HT-29 (cell line): ENCODE measurements at places on chromosomes 6 and 20. TPM values are rescaled to one million over a fixed set of nuclear protein-coding genes. Genes with fewer than 3 reads are reported as not detected.

Gene ROMO1
- total RNA-seq = 653 and 669 TPM in 2 replicates

DNA sequence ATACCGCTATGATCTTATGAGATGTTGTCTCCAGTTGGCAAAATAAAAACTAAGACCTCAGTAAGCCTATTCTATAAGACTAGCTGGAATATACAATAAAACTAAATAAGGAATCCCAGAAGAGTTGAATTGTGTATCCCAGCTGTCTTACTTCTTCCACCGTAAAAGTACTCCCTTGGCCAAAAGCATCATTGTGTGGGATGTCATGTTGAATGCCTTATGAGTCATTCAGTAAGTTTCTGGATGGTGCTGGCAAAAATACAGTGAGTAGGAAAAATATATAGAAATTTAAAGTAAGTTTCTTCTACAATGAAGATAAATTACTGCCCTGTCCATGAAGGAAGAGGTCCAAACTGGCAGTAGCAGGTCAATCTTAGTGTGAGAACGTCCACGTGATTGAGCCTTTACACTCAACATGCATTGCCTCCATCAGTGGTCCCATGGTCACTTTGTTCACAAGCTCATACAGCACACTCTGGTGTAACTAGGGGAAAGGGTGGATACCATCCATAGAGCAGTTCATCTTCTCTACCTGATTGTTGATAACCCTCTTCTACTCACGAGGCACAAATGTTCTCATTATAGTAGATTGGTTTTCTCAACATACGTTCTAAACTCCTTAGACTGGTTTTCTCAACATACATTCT is 13.7 kb upstream of the ZNF318 start:
- no peak for DNase-seq

DNA sequence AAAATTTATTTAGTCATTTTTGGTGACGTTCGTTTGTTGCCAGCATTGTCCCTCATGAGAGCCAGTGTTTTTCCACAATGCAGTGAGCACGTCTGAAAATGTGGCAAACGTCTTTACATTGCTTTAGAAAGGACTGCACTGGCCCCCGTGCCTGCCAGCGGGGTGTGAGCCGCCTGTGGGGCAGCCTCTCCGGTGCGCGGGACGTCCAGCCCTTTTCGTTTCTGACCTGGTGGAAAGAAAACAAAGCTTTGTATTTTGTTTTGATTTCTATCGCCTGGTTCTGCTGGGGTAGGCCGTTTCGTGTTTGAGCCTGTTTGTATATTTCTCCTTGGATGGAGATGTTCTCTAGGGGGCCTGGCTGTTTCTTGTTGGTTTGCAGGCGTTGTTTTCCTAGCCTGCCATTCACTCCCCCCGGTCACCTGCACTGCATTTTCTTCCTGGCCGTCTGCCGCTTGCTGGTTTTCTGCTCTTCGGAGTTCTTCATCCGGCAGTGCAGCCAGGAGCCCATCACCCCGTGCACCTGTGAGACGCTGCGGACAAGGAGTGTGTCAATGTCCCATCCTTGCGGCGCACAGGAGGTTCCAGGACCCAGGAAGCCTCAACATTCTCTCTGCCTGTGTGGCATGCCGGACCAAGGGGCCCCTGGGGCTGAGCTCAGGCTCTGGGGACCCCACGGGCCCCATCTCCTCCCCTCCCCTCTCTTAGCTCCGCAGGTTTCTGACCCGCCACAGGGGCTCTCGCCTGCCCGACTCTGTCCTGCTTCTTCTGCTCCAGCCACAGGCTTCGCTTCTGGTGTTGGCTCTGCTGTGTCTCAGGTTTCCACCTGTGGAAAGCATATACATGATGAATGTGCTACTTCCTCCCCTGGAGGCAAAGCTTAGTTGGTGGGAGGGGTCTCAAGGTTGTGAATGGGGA is 100.5 kb downstream of the CDH4 start:
- no peak for DNase-seq

DNA sequence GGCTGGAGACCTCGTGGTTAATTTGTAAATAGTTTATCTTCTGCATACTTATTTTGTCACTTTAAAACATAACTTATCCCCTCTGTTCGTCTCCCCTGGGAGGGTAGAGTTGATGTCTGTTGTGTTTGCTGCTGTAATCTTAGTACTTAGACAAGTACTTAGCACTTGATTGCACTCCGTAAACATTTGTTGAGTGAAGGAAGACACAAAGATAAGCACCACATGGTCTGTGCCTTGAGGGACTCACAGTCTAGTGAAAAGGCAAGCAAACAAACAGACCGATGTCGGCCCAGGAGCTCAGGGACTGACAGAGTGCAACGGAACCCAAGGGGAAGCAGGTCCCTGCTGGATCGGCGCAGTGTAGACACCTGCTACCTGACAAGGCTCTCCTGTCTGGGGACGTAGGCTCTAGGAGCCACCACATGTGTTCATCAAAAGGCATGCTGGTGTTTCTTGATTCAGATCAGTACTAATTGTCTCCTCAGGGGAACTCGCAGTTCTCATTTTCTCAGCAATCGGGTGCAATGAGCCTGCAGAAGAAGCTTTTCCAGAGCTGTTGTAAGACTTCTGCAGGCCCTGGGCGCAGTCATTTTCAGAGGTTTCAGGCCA is 31.4 kb downstream of the EDN3 start:
- DNase-seq = no peak
